ENCODE measurements at places on chromosomes 16 and 17.

DNA sequence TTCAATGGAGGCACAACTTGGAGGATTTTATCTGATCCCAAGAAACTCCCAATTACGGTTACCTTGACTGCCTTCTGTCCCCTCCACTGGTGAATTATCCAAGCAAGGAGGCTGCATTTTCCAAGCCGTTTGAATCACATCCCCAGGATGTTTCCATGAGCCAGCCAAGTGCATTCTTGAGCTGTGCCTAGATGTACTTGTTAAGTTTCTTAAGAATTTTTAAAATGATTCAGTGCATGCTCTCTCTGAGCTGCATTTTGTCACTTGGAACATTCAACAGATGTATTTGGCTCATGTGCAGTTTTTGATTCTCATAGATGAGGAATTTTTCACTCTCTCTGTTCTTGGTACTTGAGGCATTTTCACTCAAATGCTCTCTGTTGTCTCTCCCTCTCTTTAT, 202.6 kb upstream of the MYOCD start:
- no peak for DNase-seq

DNA sequence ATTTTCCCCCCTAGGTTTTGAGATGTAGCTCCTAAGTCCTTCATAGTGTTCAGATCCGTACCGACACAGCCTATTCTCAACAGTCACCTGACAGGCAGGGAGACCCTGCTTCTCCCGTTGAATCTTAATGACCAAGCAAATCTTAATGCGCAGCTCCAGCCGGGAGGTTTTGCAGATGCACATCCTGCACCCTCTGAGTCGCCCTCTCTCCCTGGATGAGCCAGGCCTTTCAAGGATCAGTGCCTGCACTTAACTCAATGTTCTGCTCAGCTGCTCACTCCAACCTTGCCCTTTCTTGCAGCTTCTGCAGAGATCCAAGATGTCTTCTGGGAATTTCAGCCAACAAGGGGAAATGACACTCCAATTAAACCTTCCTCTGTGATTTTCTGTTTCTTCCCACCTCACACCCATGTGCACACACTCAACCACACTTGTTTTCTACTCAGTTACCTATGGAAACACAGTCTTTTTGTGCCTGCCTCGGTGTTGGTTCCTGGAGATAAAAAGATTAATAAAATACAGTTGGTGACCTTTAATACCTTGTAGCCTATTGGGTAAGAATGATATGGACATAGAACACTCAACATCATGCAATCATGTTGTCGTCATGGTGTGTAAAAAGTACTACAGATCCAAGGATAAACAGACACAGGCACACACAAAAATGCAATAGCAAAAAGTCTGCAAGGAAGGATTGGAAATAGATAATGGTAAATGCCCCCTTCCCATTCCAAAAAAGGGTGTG, 76.9 kb upstream of the DYNLRB2 start:
- DNase-seq: no peak

- DNase-seq: no peak
Measured at GRCh38 chr17:47305302-47305923, 18.3 kb upstream of the EFCAB13 start.

DNA sequence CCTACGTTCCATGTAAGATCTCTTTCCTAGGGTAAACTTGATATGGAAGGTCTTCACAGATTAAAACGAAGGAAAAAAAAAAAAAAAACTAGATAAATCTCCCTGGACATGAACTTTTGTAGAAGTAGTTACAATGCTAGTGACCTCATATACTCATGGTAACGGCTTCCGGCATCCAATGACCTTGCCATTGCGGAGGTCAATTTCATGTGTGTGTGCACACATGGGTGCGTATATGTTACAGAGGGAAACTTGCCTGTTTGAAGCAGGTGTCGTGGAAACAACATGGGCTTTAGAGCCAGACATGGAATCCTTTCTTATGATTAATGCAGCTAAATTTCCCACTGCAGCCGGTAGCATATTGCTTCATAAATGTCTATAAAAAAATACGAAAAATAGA, 435.5 kb downstream of the MAF start:
- no peak for DNase-seq

GRCh38 chr16:85935391-85935973, 36.5 kb downstream of the IRF8 start:
- no peak for DNase-seq

DNA sequence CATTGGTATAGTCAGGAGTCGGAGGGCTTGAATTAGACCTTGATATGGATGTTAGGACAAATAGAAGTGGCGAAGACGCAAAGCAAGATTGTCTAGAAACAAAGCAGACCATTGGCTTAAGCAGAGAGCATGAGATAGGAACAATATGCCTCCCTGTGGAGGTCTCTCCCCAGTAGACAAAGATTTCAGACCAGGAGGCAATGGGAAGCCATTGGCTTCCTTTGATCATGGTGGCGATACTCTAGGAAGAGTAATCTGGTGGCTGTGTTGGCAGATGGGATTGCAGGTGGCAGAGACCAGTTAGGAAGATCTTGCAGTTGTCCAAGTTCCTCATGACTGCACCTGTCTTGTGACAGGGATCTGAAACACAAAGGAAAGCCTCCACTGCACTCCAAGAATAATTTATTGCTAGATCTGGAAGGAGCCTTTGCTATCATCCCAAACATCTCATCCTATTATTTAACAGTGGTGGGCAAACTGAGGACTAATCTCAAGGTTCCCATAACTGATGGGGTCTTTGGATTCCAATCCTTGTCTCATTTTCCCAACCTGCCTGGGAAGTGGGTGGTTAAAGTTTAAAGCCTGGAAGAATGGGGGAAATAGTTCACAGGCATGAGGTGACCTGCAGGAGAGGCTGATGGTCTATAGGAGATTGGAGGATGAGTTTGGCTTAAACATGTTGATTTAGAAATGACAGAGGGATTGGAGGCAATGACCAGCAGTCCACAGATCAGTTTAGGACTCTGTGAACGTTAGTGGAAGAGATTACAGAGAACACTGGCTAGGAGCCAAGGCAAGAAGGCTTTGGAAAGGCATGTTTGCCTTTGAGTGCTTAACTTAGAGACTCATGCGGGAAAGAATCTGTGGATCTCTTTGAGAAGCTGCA, 37.0 kb downstream of the HLF start:
- no peak for DNase-seq

Data from CD4-positive, alpha-beta T cell (primary cell).